ENCODE measurements at places on chromosomes 5 and 9.

DNA sequence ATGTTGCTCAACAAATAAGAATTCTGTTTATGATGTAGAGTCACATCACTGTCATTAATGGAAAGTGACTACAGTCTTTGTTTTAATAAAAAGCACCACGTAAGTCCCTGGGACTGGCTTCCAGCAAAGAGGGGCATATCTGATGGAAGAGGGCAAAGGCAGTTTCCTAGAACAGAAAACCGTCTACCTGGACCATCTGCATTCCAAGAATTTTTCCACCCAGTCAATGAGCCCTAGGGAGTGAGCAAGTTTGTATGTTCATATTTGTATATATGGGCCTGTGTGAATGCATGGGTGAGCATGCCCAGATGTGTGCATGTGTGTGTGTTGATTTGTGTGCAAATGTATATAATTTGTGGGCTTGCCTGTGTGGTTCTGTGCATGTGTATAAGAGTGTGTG lies 156.8 kb upstream of the SEMA6A start:
- no peak for DNase-seq

GRCh38 chr5:149810856-149811255 lies 80.7 kb downstream of the PPARGC1B start:
- no peak for DNase-seq

DNA sequence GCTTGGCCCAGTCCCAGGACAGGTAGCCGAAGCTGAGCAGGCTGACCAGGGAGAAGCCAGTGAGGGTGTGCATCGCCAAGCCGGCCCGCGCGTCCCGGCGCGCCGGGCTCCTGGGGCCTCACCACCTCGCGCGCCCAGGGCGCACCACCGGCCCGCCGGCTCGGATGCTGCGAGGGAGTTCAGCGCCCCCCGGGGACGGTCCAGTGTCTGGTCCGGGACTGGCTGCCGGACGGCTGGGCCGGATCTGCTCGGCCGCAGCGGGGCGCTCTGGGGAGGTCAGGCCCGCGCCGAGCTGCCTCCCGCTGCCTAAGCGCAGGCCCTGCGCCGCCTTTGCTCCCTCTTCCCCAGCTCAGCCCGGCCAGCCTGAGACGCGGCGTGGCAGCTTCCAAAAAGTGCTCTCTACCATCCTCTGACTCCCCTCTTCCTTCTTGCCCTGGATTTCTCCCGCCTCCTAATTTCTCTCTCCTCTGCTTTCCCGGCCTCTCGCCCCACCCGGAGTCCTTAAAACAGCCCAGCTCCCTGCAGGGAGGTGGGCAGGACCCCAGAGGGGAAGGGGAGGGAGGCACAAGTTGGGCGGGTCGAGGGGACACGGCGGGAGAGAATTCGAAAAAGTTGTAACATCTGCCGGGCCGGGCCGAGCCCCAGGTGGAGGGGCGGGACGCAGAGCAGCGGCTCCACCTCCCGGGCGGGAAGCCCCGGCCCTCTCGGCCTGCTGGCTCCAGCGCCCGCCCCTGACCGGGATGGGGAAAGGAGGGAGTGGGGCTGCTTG lies at the start of gene ARSI:
TSS of gene ARSI (minus strand) at position 605 of the 769 bp plus-strand sequence. CDS start at position 73, 532 bp downstream.
- peak; percentile 77 for DNase-seq

DNA sequence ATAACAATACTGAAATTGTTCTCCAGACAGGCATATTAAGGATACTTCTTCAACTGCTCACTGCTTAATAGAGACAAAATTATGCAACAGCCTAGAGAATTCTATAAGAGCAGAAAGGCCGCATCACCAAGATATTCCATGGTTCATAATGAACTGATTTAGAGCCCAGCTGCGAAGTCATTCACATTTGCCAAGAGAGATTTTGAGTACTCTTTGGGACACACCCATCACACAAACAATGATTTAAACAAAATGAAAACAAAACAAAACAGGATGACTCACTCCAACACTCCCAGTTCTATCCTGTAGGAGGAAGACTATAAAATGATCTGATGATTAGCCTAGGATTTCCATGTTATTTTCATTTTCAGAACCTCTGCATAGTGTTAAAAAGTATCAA lies 145.7 kb upstream of the GNA14 start:
- peak; percentile 64 for DNase-seq

- peak; percentile 84 for DNase-seq
These were observed 224.1 kb upstream of the DAB2 start for GRCh38 chr5:39648848-39649227.
